ENCODE measurements at places on chromosomes 7 and 10. TPM values are rescaled to one million over a fixed set of nuclear protein-coding genes. Genes with fewer than 3 reads are reported as not detected.

- H3K27ac ChIP-seq, result no peak overlapping the region
- H3K4me3 ChIP-seq, result no peak overlapping the region
- H3K4me1 ChIP-seq, result no peaks in the 10 kb centered on the region
- no peaks in the 10 kb centered on the region for H3K36me3 ChIP-seq
- no peak for DNase-seq
Observed at GRCh38 chr10:128825626-128826025, 641.4 kb upstream of the MGMT start.

The TMEM196 gene
- not detected for total RNA-seq

DNA sequence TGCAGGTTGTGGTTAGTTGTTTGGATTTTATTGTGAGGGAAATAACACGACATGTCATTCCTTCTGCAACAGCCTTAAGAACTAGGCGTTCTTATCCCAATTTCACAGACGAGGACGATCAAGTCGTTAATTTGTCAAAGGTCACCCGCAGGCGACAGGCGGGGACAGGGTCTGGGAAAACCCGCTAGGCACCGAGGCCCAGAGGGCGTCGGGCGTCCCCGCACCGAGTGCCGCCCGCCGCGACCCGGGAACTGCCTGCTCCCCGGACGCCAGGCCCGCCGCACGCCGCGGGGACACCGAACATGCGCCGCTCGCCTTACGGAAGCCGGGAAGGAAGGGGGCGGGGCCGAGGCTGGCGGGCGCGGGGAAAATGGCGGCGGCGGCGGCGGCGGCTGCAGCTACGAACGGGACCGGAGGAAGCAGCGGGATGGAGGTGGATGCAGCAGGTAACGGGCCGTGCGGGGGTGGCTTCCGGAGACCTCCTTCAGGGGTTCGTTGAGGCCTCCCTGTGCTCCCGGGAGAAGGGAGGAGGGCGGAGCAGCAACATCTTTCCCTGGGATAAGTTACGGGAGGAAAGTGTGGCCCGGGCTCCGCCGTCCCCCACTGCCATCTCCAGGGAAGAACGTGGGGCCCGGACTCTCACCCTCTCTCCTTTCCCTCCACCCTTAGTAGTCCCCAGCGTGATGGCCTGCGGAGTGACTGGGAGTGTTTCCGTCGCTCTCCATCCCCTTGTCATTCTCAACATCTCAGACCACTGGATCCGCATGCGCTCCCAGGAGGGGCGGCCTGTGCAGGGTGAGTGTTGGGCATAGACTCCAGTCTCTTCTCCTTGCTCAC, at the start of gene COPS6:
COPS6 (plus strand) TSS at position 349 of the 837 bp plus-strand sequence; CDS start at position 371, 22 bp downstream.
- peak within 1 kb of the TSS; percentile 97 for H3K4me3 ChIP-seq
- H3K36me3 ChIP-seq, result peaks cover 2% of the 10 kb centered on the region
- H3K27me3 ChIP-seq, result no peaks in the 10 kb centered on the region
- peak; percentile 87 for DNase-seq

The LGI1 gene
- not detected for total RNA-seq

DNA sequence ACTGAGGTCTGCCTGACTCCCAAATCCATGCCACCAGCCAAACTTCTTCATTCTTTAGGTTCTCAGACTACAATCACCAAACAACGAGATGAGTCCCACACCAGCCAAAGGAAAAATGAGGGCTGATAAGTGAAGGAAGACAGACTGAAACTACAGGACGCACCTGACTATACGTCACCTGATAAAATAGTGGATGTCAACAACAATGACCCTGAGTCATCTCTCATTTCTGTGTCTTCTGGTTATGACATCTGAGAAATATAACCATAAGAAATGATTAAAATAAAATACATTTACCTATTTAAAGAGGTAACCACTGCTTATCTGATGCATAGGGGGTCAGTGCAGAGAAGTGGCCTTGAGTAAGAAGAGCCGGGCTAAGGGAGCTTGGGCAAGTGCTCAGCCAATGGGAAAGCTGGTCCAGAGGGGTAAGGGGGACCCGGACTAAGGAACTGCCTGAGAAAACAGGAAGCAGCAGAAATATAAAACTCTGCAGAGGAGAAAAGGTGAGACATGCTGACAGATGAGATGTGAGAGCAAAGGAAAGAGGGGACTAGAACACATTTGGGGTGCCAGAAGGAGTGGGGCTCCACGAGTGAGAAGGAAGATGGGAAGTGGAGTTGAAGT, 51.8 kb downstream of the HIPK2 start:
- H3K27ac ChIP-seq, result peak overlapping the region; percentile 77
- H3K36me3 ChIP-seq, result no peaks in the 10 kb centered on the region
- H3K4me1 ChIP-seq, result peaks cover 4% of the 10 kb centered on the region
- H3K4me3 ChIP-seq, result no peak overlapping the region
- H3K27me3 ChIP-seq, result no peaks in the 10 kb centered on the region

The VPS37D gene
- 2.3 TPM for total RNA-seq

- no peak for DNase-seq
- H3K4me3 ChIP-seq, result no peak overlapping the region
- H3K27me3 ChIP-seq, result no peaks in the 10 kb centered on the region
- H3K4me1 ChIP-seq, result no peaks in the 10 kb centered on the region
Observed at GRCh38 chr10:69065406-69066361, 22.2 kb upstream of the SRGN start.

GRCh38 chr10:131260452-131261211, 50.9 kb downstream of the TCERG1L start:
- H3K36me3 ChIP-seq, result no peaks in the 10 kb centered on the region
- DNase-seq, result no peak
- no peaks in the 10 kb centered on the region for H3K4me1 ChIP-seq
- no peaks in the 10 kb centered on the region for H3K27me3 ChIP-seq

DNA sequence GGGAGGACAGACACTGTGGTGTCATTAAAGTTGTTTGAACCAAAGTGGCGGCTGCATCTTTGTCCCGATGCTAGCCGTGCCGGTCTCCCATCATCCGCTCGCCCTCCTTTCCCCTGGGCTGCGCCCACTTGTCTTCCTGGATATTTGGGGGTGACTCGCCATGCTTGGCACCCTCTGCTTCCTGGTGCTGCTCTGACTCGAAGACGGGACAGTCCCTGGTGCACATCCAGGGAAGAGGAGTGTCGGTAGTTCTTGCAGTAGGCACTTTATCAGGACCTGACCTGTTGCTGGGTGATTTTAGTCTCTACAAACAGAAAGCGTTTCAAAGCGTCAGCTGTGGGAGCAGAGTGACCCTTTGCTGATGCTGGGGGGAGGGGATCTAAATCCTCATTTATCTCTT, 68.3 kb upstream of the DNAJB6 start:
- peaks cover 3% of the 10 kb centered on the region for H3K36me3 ChIP-seq
- H3K4me3 ChIP-seq, result no peak overlapping the region
- H3K27ac ChIP-seq, result no peak overlapping the region
- no peaks in the 10 kb centered on the region for H3K4me1 ChIP-seq

The PPP1R3A gene
- total RNA-seq, result not detected

Data from right lobe of liver (tissue), 6 donors.